ENCODE measurements at places on chromosomes 3 and 15.

- DNase-seq, result no peak
Observed at GRCh38 chr15:58179206-58179605, 41.0 kb downstream of the AQP9 start.

DNA sequence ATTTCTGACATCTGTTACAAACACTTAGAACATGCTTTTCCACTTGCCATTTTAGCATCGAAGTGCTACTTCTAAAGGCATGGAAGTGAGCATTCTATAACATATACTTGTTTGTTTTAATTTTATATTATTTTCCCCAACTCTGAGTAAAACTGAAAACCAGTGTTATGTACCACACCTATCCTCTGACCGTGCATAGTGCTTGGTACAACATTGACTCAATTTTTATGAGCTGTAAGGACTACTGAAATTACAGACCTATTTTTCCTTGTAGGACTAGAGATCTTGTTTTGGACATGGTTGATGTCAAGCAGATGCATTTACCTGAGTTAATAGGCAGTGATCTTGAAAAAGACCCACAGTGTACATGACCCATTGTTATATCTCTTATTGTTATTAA is 51.5 kb upstream of the CCNB2 start:
- no peak for DNase-seq

DNA sequence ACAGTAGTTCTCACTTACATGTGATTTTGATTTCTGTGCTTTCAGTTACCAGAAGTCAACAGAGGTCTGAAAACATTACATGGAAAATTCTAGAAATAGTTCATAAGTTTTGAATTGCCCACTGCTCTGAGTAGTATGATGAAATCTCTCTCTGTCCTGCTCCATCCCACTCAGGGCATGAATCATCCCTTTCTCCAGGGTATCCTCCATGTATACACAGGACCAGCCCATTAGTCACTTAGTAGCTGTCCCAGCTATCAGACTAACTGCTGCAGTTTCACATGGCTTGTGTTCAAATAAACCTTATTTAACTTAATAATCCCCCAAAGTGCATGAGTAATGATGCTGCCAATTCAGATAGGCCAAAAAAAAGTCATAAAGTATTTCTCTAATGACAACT is 38.6 kb downstream of the EPHA3 start:
- DNase-seq, result no peak

- no peak for DNase-seq
Observed at GRCh38 chr15:90942354-90943120, 7.5 kb downstream of the UNC45A start.

- DNase-seq, result no peak
Observed at GRCh38 chr15:49560045-49560444, 60.6 kb downstream of the FAM227B start.

- DNase-seq, result no peak
Observed at GRCh38 chr3:175619369-175619768, 760.2 kb downstream of the NAALADL2 start.

DNA sequence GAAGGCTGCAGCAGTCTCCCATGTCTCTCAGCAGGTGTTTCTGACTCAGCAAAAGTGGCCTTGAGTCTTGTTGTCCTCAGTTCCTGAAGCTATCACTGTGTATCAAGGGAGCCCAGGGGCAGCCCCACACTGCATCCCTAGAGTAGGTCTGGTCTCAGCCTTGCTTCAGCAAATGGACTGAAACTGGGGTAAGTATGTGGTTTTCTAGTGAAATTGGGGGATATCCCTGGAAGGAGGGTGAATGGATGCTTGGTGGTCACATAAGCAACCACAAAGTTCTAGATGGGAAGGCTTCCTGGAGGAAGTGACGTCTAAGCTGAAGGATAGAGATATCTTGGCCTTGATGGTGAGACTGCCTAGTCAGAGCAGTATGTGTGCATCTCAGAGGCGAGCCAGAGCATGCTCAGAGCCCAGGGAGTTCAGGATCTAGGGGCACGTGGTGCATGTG is 38.4 kb downstream of the TMEM158 start:
- DNase-seq, result no peak

DNA sequence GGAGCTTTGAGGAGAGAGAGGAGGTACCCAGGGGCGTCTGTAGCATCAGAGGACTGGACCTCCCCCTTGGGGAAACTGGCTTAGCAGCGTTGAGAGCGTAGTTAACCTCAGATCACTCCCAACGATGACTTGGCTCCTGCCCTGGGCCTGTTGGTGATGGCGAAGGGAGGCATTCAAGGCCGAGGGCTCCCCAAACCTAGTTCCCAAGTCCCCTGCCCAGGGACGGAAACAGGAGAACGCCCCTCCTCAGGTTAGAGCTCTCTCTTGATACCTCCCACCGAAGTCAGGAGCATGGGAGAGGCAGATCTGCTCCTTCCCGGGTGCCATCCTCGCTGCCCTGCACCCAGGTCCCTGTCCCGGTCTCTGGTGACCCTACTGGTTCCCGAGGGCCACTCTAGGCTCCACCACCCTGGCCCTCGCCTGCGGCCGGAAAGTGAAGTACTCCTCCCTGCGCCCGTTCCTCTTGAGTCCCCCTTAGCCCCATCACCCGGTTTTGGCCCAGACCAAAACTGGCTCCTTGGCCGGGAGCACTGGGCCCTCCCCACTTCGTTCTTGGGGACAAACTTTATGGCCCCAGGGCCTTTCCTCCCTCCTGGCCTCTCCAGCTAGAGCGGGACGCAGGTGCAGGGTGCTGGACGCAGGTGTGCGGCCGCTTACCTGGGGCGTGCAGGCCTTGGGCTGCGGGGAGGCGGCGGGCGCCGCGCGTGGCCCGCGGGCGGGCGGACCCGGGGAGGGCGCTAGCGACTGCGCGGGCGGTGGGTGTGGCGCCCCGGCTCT is 2.6 kb upstream of the SKOR1 start:
- DNase-seq, result no peak

- no peak for DNase-seq
Observed at GRCh38 chr3:130823241-130823884, 70.5 kb upstream of the ATP2C1 start.

GRCh38 chr3:177338697-177339219 is 141.5 kb upstream of the TBL1XR1 start:
- DNase-seq, result no peak

- no peak for DNase-seq
Observed at GRCh38 chr15:88684345-88684744, 45.5 kb downstream of the ISG20 start.

DNA sequence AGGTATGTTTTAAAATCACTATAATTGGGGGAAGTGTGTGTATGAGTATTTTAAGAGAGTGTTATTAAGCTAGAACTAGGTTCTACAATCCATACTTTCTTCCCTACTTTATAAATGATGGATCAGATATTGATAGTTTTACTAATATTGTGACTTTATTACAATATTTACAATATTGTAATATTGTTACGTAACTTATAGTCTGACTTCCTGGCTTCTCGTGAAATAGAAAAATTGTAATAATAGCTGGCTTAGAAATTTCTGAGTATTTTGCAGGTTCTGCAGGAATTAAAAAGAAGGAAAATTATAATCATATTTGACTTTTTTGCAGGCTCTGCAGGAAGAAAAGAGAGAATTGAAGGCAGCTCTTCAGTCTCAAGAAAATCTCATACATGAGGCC is 60.0 kb downstream of the CEP63 start:
- DNase-seq, result no peak

GRCh38 chr3:58117561-58118181 is 93.1 kb downstream of the DNASE1L3 start:
- no peak for DNase-seq

DNA sequence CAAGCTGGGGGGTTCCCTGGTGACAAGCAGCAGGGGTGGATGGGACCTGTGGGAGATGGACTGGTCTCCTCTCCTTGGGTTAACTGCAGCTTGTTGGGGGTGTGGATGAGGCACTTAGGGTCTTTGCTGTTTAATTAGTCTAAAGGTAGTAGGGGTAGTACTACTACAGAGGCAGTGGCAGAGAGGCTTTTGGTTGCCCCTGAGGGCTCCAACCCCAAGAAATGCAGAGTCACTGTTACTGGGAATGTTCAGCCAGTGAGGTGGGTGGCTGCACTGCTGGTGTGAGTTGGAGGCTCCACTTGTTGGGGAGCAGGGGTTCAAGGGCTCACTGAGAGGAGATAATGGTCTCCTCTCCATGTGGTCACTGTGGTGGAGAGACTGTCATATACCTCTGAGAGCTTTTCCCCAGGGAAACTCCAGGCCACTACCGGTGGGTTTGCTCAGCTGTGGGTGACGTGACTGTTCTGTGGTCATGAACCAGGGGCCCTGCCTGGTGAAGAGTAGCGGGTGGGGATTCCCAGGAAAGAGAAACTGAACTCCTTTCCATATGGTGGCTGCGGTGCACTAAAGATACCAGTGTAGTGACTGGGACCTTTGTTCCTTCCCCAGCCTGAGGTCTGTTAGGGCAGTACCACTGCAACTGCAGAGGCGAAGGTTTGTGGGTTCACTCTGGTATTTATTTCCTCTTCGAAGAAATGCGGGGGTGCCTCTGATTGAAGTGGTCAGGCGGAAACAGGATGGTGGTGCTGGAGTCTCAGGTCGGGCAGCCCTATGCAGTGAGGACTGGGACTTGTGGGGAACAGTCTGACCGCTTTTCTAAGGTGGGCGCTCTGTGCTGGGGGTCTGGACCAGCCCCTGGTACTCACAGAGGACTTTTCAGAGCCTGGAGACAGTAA is 68.9 kb upstream of the TNFSF10 start:
- peak; percentile 43 for DNase-seq

GRCh38 chr3:120119846-120120510 is 25.7 kb upstream of the GSK3B start:
- no peak for DNase-seq

GRCh38 chr15:26453914-26454313 is 319.0 kb downstream of the GABRB3 start:
- DNase-seq, result no peak

- no peak for DNase-seq
Observed at GRCh38 chr3:61701011-61701410, 139.6 kb downstream of the PTPRG start.

- DNase-seq, result no peak
Observed at GRCh38 chr3:99878005-99878404, 60.3 kb downstream of the CMSS1 start.

DNA sequence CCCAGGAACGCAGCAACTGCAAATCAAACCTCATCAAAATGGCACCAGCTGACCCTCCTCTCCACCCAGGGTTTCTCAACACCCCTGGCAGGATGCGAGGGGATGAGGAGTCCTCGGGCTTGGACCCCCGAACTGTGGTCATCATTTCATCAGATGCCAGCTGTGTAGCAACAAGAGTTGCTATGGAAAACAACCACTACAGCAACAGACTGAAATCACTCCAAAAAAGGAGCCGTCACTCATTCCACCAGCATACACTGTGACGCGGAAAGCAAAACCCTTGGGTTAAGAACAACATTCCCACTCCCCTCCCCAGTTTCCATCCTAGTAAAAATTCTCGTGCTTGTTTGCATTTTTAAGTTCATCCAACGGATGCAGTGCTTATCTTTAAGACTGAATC is 40.1 kb downstream of the VGLL4 start:
- DNase-seq, result no peak

- DNase-seq, result no peak
Observed at GRCh38 chr3:7315037-7315436, 454.1 kb downstream of the GRM7 start.

DNA sequence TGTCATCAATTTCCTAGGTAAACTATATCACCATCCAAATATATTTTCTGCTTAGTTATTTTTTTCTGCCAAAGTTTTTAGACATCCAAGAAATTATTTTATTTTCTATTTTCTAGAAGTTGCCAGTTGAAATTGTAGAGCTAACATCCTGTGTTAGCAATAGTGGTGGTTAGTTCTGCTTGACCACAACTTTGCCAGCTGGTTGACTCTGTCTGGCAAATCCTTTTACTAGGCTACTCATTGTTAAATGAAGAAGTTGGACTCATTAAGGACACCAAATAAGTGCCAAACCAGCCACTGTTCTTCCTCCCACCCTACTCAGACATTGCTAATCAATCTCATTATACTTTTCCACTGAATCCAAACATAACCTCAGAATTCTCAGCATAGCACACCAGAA is 15.4 kb upstream of the CRBN start:
- no peak for DNase-seq

- no peak for DNase-seq
Observed at GRCh38 chr3:25751725-25752124, 31.5 kb downstream of the NGLY1 start.

GRCh38 chr3:99504258-99504657 is 134.1 kb upstream of the COL8A1 start:
- no peak for DNase-seq

- DNase-seq, result no peak
Observed at GRCh38 chr3:188693435-188693834, 478.3 kb upstream of the TPRG1 start.

GRCh38 chr15:74957476-74958035 is 984 bp upstream of the RPP25 start:
- no peak for DNase-seq

DNA sequence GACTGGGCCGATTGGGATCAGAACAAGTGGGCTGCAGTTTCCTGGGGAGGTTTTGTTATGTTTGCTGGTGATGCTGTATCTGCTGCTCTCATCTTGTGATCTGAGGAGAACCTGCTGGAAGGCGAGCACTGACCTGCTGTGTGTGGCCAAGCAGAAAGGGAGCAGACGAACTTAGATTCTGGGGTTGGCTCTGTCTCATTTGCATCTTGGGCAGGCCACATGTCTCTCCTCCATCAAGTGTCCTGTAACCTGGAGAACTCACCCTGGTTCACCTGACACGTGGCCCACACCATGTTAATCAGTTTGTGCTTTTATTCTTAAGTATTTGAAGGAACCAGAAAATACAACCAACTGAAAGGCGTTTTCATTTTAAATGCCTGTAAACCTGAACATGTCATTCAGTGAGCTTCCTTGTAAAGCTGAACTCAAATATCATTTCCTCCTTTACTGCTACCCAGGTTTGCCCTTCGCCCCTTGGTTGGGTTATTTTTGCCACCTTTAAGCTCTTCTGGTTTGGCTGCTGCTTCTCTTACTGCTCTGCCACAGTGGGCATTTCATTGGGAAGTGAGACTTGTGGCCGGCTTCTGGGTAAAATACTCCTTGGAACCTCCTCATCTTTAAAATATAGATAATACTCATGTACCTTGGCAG is 33.5 kb upstream of the TRAK1 start:
- no peak for DNase-seq

Data from stimulated activated CD4-positive, alpha-beta T cell treated with anti-CD3 and anti-CD28 coated beads, Interleukin-1b, Interleukin-23, amount 100 ng/mL, for 1 hour (primary cell).